HepG2 (cell line): ENCODE measurements at places on chromosomes 11 and 22. TPM values are rescaled to one million over a fixed set of nuclear protein-coding genes. Genes with fewer than 3 reads are reported as not detected.

The CCDC116 gene
- total RNA-seq, result 0.33 TPM in 1 of 2 replicates, not detected in the other

The PATE2 gene
- total RNA-seq, result not detected in 2 replicates

The TSG101 gene
- total RNA-seq, result 69.3 and 96.3 TPM in 2 replicates

GRCh38 chr22:39452740-39453040 is 4.1 kb upstream of the MGAT3 start:
- no peak for DNase-seq

GRCh38 chr22:31750365-31751284 is 693 bp upstream of the PRR14L start:
- no peak for DNase-seq

- no peak for DNase-seq
Measured at GRCh38 chr11:45457649-45458048, 171.5 kb upstream of the SYT13 start.

GRCh38 chr11:40679276-40679675 is 780.2 kb downstream of the LRRC4C start:
- no peak for DNase-seq

- peak; percentile 65 for DNase-seq
Measured at GRCh38 chr22:43126501-43127165, 16.1 kb downstream of the BIK start.

GRCh38 chr11:13463779-13464290 is 813 bp upstream of the BTBD10 start:
- no peak for DNase-seq

- no peak for DNase-seq
Measured at GRCh38 chr11:86431258-86431657, 56.6 kb downstream of the CCDC81 start.
